Fibroblast of the conjunctiva (primary cell): ENCODE measurements at places on chromosomes 1 and 21.

GRCh38 chr1:12618965-12619791 lies 1.2 kb upstream of the DHRS3 start:
- DNase-seq, result peak; percentile 55

DNA sequence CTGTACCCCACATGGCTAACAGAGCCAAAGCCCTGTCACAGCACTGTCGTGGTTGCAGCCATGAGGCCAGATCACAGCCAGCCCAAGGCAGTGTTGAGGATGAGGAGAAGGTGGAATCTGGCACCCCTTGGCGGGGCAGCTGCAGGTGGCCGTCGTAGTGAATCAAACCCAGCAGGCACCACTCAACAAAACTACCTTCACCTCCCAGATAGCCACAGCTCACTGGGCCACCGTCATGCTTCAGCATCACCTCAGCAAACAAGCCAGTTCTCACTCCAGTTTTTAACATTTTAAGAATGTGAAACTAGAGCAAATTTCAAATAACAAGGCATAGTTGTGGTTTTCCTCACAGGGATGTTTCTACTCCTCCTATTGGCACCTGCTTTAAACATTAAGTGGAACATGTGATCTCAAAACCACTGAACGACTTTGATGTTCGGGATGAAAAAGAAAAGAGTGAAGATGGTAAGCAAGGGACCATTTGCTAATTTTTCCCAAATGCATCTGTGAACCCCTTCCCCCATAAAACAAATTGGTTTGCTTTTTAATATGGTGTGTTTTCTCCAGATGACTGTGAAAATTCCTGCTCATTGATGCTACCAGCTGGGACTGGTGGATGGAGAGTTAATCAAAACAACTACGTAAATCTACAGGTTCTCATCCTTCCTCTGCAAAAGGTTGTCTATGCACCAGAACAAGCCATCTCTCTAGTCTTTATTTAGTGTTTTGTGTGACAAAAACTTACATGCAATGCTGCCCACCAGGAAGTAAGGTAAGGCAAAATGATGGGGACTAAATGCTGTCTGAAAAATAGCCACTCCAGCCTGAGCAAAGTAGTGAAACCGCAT lies 45.5 kb downstream of the TOR1AIP2 start:
- no peak for DNase-seq

DNA sequence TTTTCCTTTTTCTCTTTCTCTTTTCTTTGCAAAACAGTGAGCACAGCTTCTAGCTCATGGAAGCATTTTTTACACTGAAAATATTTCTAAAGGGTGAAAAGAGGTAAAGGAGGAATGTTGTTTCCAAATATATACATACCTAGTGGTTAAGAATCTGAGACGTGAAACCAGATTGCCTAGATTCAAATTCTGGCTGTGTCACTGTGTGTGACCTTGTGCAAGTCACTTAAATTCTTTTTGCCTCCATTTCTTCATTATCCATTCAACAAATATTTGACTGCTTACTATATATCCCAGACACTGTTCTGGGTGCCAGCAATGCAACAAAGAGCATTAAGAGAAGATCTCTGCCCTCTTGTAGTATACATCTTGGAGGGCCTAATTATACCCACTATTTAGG lies 53.3 kb downstream of the ZFYVE9 start:
- DNase-seq, result no peak

DNA sequence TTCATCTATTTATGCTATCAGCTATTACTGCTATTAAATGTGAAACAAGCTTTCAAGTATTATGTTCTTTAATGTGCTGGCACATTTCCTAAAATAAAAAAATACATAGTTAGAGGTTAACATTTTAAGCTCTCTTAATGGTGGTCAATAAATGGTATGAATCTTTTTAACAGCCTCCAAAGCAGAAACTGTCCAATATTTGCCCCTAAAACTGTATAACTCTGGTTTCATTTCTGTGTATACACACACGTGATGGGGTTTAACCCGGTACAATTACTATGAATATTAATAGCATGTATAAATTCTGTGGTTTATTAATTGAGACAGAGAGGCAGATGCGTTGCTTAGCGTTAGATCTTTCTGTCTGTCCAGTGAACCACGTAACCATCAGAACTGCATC lies 2.2 kb downstream of the ESRRG start:
- no peak for DNase-seq

DNA sequence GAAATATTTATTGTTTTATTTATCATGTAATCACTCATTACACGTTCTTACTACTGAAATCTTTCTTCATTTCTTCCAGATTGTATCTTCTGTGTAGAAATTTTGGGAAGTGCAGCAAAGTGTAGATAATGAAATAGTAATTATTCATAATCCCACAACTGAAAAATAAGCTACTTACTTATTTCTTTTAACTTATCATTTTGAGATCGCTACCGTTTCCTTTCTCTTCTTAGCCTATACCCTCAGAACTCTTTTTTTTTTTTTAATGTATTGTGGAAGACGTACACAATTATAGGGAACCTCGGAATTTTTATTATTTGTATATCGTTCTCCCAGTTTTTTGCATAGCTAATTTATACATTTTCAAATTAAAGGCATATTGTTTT lies 518 bp upstream of the FH start:
- no peak for DNase-seq
